ENCODE measurements at places on chromosomes 1 and 21.

DNA sequence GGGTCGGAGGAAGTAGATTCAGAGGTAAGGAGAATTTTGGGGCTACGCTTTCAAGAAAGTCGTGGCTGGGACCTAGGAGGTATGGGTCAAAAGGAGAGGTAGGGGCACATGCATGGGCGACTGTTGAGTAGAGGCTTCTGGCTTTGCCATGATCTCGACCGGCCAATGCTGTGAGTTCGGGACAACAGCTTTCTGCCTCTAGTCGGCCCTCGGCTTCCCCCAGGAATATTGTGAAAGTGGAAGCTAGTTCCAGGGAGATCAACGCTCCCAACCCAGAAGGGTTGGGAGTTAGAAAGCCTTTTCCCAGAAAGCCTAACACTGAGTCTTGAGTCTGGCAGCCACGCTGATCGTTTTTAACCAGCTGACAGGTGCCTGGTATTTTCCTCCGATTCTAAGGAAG is 69.0 kb downstream of the ZNF678 start:
- no peak for DNase-seq

DNA sequence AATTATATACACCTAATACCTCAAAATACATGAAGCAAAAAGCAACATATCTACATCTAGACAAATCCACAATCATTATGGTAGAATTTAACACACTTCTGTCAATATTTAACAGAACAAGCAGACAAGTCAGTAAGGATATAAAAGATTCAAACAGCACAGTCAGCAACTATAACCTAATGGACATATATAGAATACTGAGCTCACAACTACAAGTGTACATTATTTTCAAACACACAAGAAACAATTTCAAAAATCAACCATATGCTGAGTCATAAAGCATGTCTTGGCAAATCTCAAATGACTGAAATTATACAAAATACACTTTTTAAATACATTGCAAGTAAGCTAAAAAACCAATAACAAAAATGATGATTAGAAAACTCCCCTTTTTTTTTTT is 178.0 kb downstream of the TOMM20 start:
- DNase-seq, result no peak

- no peak for DNase-seq
These were observed 77.7 kb upstream of the DIRAS3 start for GRCh38 chr1:68128157-68128556.

DNA sequence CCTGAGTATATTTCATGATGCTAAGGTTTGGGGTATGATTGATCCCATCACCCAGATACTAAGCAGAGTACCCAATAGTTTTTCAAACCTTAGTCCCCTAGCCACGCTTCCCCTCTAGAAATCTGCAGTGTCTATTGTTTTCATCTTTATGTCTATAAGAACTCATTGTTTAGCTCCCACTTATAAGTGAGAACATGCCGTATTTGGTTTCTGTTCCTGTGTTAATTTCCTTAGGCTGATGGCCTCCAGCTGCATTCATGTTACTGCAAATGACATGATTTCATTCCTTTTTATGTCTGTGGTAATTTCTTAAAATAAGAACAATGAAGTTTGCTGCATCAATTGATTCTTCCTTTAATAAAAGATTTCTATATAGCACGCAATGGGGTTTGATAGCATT is 301.3 kb downstream of the PLPP3 start:
- DNase-seq, result no peak

DNA sequence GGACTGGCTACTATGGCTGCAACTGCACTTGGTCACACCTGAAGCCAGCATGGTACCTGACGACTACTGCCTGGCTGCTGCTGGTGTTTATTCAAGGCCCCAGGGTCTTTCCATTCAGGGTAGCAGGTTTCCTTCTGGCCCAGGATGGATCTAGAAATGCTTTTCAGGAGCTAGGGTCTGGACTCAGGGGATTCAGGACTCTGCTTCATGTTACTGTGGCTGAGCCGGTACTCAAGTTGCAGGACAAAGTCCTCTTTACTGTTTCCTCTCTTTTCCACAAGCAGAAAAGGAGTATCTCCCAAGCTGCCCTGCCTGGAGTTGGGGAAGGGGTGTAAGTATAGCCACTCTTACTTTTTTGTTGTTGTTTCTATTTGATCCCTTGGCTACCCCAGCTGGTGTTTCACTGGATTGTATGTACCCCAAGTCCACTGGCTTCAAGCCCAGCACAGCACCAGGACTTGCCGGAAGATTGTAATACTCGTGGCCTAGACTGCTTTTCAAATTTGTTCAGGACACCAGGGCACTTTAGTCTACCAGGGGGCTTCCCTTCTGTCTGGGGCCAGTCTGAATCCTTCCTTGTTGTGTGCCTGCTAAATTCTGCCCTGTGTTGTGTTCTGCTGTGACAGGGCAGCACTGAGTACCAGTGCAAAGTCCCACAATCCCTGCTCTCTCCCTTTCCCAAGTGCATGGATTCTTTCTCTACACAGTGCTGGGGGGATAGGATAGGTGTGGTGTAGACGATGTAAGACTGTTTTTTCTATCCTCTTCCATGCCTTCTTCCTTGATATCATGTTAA is 248.5 kb downstream of the GPR52 start:
- no peak for DNase-seq

Measured in stimulated activated CD8-positive, alpha-beta memory T cell treated with anti-CD3 and anti-CD28 coated beads, Interleukin-4, amount 100 ng/mL, for 4 hours (primary cell).